ENCODE measurements at places on chromosomes 2 and 18.

GRCh38 chr18:54205959-54206358 is 18.5 kb downstream of the MBD2 start:
- no peak for DNase-seq

GRCh38 chr2:198238429-198238828 is 434.0 kb downstream of the PLCL1 start:
- DNase-seq: no peak

GRCh38 chr2:15311201-15311907 is 249.8 kb downstream of the NBAS start:
- DNase-seq: peak; percentile 24

- DNase-seq: no peak
Observed at GRCh38 chr2:29314816-29315571, 199.8 kb downstream of the CLIP4 start.

- DNase-seq: peak; percentile 67
Observed at GRCh38 chr2:200615247-200615646, 29.4 kb downstream of the AOX1 start.

DNA sequence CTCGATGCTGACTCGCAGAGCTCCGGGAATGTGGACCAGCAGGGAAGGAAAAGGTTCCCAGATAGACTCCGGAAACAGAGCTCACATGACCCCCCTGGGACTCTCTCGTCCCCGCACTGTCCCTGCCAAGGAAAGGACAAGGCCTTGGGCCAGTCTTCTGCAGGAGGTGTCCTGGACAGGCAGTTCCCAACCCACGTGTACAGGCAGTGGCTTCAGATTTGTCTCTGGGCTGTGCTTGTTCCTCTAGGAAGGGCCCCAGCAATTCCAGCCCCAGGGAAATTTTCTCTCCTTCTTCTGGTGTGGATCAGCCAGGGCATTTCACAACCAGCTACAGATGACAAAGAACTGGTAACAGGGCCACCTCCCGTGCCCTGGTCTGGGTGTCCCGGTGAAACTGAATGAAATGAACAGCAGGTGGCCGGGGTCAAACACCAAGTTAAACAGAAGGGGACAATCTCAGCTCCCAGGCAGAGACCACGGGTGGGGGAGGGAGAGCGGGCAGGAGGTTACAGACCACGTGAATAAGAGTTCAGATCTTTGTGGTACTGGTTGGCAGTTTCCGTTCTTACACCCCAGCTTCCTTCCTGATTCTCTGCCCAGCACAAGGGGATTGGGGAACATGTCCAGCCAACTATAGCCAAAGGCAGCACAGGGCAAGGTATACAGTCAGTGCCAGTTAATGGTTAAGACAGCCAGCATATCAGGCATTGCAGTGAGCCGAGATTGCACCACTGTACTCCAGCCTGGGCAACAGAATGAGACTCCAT is 52.2 kb upstream of the CAB39 start:
- no peak for DNase-seq

DNA sequence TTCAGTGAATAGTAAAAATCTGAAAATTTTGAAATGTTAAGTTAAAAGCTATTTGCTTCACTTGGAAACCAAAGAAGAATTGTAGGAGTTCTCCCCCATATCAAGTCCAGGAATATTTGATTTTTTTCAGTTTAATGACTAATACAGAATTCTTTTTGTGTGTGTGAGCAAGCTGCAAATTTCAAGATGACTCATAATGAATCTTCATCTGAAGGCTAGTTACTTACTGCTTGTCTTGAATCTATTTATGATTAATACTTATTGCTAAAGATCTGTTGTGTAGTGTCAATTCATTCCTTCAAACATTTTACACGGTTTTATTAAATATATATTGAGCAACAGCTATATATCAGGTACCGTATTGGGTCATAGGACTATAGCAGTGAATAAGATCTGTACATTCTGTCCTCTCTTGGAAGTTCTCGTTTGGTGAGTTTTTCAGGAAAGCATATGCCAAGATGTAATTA is 47.8 kb upstream of the CAVIN2 start:
- DNase-seq: peak; percentile 67

DNA sequence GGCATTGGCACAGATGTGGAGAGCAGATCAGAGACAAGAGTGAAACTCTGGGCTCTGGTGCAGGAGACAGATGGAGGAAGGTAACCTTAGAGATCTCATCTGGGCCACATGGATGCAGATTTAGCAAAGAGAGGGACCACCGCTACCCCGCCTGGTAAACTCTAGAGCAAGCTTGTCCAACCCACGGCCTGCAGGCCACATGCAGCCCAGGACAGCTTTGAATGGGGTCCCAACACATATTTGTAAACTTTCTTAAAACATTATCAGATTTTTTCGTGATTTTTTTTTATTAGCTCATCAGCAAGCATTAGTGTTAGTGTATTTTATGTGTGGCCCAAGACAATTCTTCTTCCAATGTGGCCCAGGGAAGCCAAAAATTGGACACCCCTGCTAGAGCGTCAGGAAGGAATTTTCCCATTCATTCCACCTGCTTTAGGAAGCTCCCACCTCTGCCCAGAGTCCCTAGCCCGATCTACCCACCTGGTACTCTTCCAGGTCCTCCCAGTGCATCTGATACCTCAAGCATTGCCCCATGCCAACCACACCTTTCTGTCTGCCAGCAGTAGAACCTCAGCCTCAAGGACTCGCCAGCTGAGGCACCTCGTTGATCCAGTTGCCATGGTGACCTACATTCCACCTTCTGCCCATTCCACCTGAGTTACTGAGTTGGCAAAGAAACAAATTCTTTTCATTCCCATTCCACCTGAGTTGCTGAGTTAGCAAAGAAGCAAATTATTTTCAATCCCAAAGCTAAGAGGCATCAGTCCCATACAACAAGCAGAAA is at the start of gene CIB4:
Gene CIB4, minus strand, starts transcription at position 586 of the 784 bp plus-strand sequence. Its CDS starts 52 bp downstream, at position 534.
- no peak for DNase-seq

DNA sequence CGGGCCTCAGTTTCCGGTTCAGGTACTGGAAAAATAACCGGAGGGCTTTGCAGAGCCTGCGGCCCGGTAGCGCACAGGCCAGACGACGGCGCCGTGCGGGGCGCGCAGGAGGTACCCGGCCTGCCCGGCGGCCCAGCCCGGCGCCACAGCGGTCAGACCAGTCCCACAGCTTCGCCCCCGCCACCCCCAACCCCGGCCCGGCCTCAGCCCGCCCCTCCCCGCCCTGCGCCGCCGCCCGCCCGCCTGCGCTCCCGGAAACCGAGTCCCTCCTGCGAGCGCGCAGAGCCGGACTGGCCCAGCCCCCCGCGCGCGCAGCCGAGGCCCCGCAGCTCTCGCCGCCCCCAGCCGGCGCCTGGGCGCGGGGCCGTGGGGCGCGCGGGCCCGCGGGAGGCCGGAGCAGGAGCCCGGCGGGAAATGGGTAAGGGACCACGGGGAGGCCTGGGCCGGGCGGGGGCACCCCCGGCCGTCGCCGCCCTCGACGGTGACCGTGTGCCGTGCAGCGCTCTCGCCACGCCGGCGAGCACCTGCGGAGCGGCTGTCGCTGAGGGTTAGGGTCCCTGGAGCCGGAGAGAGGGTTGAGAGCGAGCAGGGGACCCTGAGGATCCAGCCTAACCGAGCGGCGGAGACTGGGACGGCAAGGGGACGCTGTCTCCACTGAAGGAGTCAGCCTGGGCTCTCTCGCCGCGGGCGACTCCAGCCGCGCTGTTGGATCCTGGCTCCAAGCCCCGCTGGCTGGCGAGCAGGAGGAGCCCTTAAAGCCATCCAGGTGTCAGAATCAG is 16.5 kb upstream of the PSD4 start:
- peak; percentile 73 for DNase-seq

DNA sequence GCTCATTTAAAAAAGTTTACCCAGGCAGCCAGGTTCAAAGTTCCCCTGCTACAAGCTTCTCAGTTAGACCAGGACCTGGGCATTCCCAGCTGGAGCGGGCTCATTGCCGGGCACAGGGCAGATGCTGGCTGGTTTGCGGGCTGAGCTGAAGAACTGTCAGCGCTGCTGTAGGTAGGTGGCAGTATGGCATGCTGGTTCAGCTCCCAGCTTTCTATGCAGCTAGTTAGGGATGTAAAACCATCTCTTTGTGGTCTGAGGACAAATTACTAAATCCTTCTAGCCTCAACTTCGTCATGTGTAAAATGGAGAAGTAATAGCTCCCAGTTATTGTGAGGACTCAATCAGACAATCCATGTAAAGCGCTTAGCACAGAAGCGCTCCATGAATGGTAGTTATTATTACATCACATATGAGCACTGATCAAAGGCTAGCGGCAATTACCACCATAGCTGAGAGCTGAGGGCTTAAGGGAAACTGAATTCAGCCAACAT is 2.4 kb upstream of the LDLRAD4 start:
- DNase-seq: peak; percentile 87

DNA sequence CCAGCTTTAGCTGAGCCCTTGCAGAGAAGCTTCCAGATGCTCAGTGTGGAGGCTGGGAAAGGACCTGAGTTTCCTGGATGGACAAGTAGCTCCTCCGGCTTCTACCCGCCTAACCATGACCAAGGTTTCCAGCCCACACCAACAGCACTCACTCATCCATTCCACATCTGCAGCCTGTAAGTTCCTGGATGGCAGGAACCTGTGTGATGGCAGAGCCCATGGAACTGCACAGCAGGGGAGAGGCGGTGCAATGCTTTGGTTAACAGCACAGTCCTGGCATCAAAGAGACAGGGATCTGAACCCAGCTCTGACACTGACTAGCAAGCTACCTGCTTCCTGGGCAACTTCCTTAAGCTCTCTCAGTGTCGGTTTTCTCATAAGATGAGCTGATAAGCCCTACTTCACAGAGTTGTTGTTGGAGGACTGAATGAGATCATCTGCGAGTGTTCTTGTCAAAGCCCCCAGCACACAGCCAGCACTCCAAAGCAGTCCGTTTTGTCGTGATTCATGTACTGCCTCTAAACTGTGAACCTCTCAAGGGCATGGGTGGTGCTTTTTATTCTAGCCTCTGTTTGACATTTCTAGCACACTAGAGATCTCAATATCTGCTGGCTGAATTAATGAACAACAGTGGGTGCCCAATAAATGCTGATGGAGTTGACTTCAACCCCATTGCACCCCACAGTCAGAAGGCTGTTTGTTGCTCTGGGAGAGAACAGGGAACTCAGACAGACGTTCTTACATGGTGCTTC is 41.6 kb upstream of the OTOF start:
- DNase-seq: no peak

- DNase-seq: no peak
Observed at GRCh38 chr18:64474773-64475172, 325.9 kb upstream of the LINC00305 start.

DNA sequence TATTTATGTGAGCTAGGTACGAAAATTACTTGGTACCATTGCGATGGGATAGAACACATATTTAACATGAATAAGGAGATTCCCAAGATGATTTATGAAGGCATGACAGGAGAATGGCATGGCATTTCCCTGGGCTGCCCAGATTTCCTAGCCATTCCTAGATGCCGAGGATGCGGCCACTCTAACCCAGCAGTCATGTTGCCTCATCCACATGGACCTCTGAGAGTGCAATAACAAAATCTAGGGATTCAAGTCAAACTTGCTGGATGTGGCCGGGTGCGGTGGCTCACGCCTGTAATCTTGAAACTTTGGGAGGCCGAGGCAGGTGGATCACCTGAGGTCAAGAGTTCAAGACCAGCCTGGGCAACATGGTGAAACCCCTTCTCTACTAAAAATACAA is 110.8 kb upstream of the ARL4C start:
- no peak for DNase-seq

DNA sequence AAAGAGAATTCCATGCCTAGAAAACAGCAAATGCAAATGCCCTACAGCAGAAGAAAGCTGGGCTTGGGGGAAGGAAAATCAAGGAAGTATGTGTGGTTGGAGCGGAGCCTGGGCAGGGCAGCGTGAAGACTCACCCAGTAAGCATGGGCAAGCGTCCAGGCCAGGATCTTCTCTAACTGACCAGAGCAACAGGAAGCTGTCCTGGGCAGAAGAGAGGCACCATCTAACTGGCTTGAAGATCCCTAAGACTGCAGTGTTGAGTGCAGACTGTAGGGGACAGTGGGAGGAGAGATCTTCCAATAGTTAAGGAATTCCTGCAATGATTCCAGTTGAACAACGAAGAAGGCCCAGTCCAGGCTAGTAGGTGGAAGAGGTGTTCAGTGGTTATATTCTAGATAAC is 57.9 kb downstream of the NXPH2 start:
- DNase-seq: no peak

- peak; percentile 54 for DNase-seq
Observed at GRCh38 chr2:196101325-196101991, 32.8 kb upstream of the DNAH7 start.

DNA sequence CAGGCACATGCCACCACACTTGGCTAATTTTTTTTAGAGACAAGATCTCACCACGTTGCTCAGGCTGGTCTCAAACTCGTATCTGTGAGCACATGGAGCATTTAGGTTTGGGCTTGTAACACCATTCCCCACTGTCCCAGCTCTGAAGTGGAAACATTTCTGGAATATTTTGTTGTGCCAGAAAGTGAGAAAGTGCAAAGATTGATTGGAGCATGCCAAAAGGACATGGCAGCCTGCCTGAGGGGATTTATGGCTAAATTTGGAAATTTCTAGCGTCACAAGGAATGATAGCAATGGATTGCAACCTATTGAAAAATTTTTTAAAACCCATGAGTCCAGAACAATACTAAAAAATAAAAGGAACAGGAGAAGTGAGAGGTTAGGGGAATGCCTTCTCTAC is 136.8 kb downstream of the ESCO1 start:
- no peak for DNase-seq

DNA sequence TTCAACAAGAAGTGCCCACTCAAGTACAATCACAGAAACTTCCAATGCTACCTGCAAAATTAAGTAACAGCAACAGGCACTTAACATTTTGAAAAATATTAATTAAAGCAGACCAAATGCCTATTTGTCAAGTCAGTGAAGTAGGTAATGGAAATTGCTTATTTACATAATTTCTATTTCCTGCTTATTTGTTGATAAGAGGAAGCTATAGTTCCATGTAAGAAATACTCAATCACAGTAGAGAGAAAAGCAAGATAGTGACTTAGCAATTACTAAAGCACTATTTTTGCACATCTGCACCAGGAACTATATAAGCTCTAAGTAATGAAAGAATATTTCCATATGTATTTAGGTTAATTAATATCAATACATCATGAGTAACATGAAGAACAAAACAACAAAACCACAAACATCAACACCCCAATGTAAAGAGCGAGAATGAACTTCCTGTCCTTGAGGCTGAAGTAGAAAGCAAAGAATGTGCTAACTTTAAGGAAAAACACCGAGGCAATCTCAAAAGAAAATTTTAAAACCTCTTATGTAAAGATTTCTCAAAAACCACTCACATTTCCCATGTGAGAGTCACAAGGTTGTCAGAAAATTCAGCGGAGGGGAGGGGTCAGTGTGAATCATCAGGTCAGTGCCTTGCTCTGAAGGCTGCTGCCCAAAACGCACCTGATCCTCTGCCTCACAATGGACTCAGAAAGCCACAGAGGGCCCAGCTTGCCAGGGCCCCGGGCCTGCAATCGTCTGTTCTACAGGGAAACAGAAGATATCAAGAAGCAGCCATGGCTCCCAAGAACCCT is 12.5 kb downstream of the NPC1 start:
- DNase-seq: peak; percentile 59

DNA sequence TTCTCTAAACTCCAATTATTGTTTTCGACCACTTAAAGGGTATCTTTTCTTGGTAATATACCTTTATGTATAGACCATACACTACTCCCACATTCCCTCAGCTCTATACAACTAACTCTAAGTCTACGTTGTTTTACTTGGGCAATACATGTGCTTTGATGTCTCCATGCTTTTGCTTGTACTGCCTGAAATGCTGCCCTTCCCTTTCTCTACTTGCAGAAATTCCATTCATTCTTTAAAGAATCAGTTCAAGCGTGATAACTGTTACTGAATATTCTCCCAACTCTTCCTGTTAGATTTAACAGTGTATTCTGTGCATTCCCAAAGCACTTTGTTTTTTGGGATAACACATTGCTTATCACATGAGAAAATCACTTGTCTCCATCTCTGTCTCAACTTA is 157.0 kb upstream of the AQP4 start:
- DNase-seq: no peak

GRCh38 chr2:241095594-241096290 is 6.3 kb downstream of the MTERF4 start:
- no peak for DNase-seq

Measured in GM03348 (cell line).